NCI-H2171 (cell line): ENCODE measurements at places on chromosomes 2 and 18.
A peak's percentile ranks its signal among the peaks of the same experiment; 100 is the strongest.

- no peak for DNase-seq
These were observed 133.0 kb downstream of the WDSUB1 start for GRCh38 chr2:159153463-159153862.

GRCh38 chr2:150256736-150257135 is 230.7 kb downstream of the RND3 start:
- no peak for DNase-seq

- no peak for DNase-seq
These were observed 14.8 kb downstream of the CASP10 start for GRCh38 chr2:201197781-201198180.

- no peak for DNase-seq
These were observed 24.7 kb upstream of the MBP start for GRCh38 chr18:77157312-77157711.

DNA sequence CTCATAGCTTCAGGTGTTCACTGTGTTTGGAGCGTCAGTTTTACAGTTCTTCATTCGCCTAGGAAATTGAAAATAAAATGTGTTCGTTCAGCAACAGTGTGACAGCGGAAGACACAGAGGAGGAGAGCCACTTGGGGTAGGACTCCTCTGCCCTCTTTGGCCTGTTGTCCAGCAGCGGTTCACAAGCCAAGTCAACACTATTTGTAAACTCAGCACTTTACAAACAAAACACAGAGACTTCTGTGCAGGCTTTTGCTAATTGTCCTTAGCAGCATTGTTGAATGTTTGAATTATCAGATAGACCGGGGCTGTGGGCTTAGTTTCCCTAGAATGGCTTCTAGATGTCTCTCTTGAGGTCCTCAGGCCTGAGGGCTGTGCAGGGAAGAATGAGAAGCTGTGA is 73.2 kb downstream of the TNFRSF11A start:
- DNase-seq: no peak

DNA sequence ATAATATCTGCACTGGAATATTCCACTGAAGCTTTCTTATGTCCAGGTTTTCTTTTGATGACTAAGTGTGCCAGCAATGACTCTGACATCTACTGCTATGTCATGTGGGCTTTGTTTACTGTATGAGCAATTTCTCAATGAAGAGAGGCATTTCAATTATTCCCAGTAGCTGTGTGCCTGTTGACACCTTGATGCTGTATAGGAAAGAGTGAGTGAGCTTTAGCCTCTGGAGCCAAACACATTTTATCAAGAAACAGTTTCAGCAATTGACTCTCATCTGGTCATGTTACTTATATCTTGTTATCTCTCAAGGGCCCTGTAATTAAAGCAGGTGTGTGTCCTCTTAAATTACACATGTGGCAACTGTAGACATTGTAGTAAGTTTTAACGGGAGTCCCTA is 493.2 kb upstream of the FANCL start:
- DNase-seq: no peak

- no peak for DNase-seq
These were observed 839 bp upstream of the GPR148 start for GRCh38 chr2:130728007-130728454.

- DNase-seq: no peak
These were observed 19.6 kb upstream of the KCNG3 start for GRCh38 chr2:42513252-42513918.

DNA sequence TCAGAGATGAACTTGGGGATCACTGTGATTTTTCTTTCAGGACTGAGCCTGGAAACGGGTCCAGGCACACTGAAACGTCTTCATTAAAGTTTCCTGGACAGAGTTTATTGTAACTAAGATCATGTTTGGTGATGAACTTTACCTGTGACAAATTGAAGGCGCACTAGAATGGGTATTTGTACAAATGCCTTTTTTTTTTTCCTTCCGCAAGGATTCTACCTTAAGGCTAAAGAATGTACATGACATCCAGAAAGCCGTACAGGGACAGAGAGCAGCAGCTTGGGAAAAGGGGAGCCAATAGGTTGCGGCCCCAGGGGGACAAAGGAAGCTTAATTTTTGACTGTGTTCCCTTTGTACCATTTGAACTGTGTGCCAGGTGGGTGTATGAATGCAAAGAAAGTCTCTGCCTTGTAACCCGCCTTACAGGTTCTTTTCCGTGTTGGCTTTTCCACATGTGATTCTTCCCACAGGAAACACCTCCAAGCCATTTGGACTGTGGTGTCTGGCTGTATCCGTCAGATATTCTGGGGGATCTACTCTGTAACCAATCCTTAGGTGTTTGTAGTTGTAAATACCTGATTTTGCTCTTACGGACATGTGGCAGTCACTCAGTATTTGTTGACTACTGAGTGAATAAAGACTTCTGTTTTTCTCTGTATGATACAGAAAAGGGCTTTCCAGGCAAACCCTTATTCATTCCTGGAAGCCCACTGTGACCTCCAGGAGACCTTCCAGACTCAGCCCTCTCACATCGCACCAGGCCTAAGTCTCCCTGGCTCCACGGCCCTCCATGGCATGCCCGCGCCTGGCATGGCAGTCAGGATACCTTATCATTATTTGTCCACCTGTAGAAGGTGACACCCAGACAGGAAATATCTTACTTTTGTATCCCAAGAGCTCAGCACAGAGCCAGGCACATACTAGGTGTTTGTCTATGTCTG is 1.1 kb downstream of the LRRFIP1 start:
- no peak for DNase-seq

DNA sequence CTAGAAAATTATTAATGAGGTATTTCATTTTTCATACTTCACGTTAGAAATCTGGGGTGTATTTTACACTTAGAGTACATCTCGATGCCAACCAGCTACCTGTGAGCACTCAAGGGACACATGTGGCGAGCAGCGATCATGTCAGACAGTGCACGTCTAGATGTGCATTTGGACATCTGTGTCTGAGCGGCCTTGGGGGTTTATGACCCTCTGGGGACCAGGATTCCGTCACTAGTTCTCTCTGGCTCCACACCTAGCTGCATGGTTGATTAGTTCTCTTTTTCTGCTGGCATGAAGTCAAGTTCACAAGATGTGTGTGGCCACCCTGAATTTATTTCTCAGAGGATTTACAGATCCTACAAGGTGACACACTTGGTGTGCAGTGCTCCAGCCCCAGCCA is 192.2 kb downstream of the TSN start:
- peak; percentile 73 for DNase-seq

GRCh38 chr18:73283788-73284187 is 416.0 kb upstream of the NETO1 start:
- no peak for DNase-seq

- no peak for DNase-seq
These were observed 1876.0 kb upstream of the CELF4 start for GRCh38 chr18:39441648-39442047.

DNA sequence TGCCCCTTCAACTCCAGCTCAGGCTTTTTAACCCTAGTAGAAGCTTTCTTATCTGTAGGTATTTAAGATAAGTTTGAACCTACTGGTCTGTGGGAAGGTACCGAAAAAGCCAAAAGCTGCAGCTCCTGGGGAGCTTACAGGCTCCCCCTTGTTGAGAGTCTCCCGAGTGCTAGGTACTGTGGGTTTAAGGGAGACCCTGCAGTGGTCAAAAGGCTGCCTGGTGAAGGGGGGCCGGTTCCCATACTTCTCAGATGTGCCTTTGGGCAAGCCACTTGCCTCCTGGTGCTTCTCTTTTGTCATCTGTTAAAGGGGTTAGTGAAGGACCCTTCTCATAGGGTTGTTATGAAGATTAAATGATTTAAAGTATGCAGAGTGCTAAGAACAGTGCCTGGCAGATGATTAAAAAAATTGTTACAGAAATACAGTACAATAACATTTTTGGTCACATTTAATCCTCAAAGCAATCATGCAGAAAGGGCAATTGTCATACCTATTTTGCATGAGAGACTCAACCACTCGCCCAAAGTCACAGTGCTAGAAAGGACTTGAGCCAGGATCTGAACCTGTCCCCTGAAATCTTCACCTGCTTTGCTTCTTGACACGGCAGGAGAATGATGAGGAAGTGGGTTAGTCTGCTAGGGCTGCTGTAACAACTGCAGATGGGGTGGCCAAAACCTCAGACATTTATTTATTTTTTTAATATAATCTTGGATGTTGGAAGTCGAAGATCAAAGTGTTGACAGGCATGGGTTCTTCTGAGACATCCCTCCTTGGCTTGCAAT is 62.5 kb downstream of the NEDD4L start:
- DNase-seq: no peak

GRCh38 chr2:128781585-128782385 is 463.1 kb upstream of the HS6ST1 start:
- DNase-seq: no peak
